MCF 10A (cell line): ENCODE measurements at places on chromosomes 2 and 18. TPM values are rescaled to one million over a fixed set of nuclear protein-coding genes. Genes with fewer than 3 reads are reported as not detected.

- no peak for DNase-seq
Measured at GRCh38 chr2:203994735-203995134, 58.2 kb downstream of the ICOS start.

The FAM237A gene
- total RNA-seq = not detected in 2 replicates

DNA sequence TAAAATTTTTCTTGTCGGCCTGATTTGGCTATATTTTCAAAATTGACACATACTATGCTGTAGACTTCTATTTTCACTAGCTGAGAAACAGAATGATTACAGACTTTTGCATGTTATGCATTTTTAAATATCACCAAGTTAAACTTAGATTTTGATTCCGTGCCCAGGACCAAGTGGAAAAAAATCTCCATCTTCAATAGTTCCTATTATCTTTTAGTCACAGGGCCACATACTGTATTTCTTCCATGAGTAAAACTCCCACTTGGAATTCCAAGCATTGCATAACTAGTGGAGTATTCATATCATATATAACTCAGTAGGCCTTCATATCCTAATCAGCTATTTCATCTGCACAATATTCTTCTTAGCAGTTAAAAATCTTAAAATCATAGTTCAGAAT, 470.9 kb downstream of the ARHGAP15 start:
- no peak for DNase-seq

DNA sequence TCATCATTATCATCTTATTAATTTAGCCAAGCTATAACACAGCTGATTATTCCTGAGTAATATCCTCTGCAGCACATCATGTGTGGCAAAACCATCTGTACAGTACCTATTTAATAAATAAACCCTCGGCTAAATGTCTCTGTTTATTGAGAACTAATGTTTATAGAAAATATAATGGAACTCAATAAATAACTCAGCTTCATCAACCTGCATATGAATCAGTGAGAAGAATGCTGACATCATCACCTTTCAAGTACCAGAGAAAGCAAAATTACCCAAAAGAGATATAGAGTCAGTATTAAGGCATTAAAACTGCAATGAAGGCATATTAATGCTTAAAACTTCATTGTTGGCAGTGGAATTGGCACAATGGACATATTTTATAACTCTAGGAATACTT, 558.3 kb downstream of the PLCL1 start:
- no peak for DNase-seq

The NABP1 gene
- total RNA-seq = 81.8 and 96.3 TPM in 2 replicates

The KRTCAP3 gene
- total RNA-seq = 4.1 and 6.9 TPM in 2 replicates

- DNase-seq = peak; percentile 30
Measured at GRCh38 chr2:150618245-150618895, 130.9 kb upstream of the RND3 start.

DNA sequence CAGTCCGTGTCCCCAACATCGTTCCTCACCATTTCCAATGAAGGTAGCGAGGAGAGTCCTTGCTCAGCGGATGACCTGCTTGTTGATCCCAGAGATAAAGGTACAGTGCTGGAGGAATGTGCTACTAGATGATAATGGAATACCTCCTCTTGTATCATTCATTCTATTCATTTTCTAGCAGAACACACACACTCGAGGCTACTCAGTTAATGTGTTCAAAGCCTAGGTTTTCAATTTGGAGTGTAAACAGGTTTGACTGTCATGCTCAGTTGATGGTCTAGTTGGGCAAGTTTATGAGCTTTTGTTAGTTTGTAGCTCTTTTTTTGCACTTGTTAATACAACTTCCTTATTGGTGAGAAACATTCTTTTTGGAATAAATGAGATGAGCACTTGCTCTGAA, 114.2 kb downstream of the ICA1L start:
- no peak for DNase-seq

- no peak for DNase-seq
Measured at GRCh38 chr18:58069099-58069498, 25.1 kb downstream of the NEDD4L start.

The ADGRF3 gene
- 0.17 TPM in 1 of 2 replicates, not detected in the other for total RNA-seq

DNA sequence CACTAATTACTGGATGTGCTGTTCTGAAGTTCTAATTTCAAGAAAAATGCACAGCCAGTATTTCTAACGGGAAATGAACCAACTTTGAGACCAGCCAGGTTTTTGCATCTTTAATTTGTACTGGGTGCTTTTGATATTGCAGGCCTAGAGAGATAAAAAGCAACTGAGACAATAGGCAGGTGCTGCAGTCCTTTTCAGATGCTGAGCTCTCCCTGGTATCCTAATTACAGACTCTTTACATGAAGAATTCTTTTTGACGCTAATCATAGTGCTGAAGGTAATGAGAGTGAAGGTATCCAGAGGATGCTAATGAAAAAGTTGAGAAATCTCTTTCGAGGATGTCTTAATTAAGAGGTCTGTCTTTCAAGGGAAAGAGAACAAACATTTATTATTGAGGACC, 85.1 kb downstream of the SERPINB8 start:
- no peak for DNase-seq

The NDUFS1 gene
- total RNA-seq = 91.9 and 100 TPM in 2 replicates

DNA sequence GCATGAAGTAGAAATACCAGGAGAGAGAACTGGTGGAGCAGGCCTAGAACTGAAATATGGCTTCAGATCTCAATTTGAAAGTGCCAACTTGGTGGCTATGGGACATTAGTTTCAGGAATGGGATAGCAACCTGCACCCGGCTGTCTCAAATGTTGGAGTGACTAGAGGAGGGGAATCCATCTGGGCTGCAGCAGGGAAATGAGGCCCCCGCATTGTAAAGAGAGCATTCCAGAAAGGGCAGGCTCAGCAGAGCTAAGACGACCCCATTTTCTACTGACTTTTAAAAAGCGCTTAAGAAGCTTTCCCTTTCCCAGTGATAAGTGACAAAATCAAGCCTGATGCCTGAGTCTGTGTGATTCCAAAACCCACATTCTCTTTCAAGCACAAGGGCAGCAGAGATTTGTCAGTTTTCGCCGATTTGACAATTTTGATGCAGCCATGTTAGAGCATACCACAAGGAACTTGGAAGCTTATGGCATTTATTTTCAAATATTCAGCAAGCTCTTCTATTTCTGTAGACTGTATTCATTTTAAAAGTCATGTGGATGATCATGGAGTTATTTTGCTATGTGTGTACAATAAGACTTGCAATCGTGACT, 119.8 kb upstream of the ARHGAP28 start:
- DNase-seq = no peak

The PKDCC gene
- 0.49 and 0.96 TPM in 2 replicates for total RNA-seq

The VWA3B gene
- not detected in 2 replicates for total RNA-seq

- DNase-seq = no peak
Measured at GRCh38 chr18:48325115-48325665, 84.0 kb downstream of the ZBTB7C start.

The M1AP gene
- not detected in 2 replicates for total RNA-seq

The LBX2 gene
- not detected in 2 replicates for total RNA-seq

The ADD2 gene
- 0.23 and 0.34 TPM in 2 replicates for total RNA-seq

DNA sequence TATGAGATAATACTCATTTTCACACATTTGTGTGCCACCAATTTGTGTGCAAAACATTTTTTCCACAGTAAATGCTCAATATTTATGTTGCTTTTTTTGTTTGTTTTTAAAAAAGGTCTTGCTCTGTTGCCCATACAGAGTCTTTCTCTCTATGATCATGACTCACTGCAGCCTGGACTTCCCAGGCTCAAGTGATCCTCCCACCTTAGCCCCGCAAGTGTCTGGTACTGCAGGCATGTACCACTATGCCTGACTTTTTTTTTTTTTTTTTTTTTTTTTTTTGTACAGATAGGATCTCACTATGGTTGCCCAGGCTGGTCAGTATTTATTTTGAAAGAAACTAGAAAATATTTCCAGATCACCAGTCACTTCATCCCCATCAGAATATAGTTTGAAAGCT, 297.8 kb upstream of the GYPC start:
- DNase-seq = no peak

GRCh38 chr2:98084869-98085238, 2.1 kb upstream of the VWA3B start:
- no peak for DNase-seq

- DNase-seq = no peak
Measured at GRCh38 chr2:54634021-54634420, 89.4 kb upstream of the EML6 start.

The CRYGC gene
- total RNA-seq = not detected in 2 replicates

- DNase-seq = peak; percentile 14
Measured at GRCh38 chr2:75309596-75310463, 110.5 kb upstream of the TACR1 start.

DNA sequence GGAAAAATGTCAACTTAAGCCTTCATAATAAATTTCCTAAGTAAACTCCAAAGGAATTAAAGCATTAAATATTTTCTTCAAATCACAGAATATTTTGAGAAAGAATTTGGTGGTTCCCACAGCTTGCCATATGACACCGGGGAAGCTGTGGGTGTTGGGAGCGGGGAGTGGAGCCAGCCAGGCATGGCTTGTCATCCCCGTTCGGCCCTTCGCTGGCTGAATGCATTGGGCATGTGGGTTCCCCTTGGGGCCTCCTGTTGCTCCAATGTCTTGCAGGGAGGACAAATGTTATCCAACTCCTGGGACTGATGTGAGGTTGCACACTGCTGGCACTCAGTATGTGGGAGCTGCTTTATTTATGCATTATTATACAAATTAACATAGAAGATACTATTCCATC, 18.6 kb downstream of the NGEF start:
- DNase-seq = no peak

GRCh38 chr2:71166812-71167211, 36.4 kb downstream of the MPHOSPH10 start:
- peak; percentile 38 for DNase-seq

- peak; percentile 6 for DNase-seq
Measured at GRCh38 chr2:193251909-193252308, 1057.2 kb upstream of the TMEFF2 start.

DNA sequence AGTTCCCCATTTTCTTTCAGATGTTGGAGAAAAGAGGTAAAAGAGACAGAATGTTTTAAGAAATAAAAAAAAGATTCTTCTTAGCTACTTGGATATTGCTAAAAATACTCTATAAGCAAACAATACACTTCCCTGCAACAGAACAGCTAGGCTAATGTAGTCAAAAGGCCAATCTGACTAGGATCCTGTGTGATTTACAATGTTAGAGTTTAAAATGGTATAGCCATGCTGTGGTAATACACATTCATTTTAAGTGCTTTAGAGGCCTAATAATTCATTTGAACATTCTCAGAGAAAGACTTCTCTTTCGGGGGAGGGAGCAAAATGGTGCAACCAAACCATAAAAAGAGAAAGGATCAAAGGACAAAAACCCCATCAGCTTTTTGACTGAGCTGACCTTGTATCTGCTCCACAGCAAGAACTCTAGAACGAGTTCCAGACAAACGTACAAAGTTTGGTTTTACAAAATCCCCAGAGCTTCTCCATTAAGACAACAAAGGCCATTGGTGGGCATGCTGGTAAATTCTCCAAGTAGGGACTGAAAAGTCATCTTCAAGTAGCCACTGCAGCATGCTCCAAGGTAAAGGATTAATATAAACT, 200.2 kb downstream of the STK39 start:
- no peak for DNase-seq

The IL36G gene
- not detected in 2 replicates for total RNA-seq

- DNase-seq = no peak
Measured at GRCh38 chr2:61750624-61751023, 103.2 kb downstream of the FAM161A start.

The CYP26B1 gene
- 14.1 and 16.9 TPM in 2 replicates for total RNA-seq

- DNase-seq = no peak
Measured at GRCh38 chr2:58416696-58417095, 175.6 kb upstream of the FANCL start.

The DGUOK gene
- total RNA-seq = 74.4 and 92.3 TPM in 2 replicates
